ENCODE measurements at places on chromosomes 2 and 18.
A peak's percentile ranks its signal among the peaks of the same experiment; 100 is the strongest.

DNA sequence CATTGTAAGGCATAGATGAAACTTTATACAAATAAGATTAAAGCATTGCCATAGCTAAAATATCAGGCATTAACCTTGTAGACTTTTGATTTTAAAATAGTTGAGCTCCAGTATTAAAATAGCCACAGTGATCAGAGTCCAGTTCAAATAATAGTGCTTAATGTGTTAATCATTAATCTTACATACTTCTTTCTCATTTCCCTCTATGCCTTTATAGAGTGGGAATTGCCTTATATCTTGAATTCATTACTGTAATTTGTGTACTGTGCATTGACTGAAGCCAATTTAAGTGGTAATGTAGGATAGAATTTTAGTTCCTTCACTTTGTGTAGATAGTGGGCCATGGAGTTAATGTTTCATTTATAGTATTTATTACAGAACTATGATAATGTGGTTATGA is 549.2 kb upstream of the VWC2L start:
- DNase-seq, result no peak

DNA sequence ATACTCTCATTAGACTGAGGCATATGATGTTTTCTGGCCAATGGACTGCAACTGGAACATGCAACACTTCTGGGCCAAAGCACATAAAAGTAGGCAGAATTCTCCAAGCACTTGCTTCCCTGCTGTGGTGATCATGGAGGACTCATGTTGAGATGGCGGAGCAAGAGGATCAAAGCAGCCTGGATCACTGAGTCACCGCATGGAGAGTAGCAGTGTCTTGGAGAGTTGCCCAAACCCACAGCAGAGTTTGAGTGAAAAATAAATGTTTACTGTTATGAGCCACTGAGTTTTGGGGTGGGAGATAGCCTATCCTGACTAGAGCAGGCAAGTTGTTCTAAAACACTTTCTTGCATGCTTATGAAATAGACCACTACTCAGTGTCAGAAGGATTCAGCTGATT is 359.5 kb downstream of the ZNF521 start:
- peak; percentile 25 for DNase-seq

GRCh38 chr2:175371378-175371777 is 189.9 kb upstream of the ATP5MC3 start:
- DNase-seq, result no peak

DNA sequence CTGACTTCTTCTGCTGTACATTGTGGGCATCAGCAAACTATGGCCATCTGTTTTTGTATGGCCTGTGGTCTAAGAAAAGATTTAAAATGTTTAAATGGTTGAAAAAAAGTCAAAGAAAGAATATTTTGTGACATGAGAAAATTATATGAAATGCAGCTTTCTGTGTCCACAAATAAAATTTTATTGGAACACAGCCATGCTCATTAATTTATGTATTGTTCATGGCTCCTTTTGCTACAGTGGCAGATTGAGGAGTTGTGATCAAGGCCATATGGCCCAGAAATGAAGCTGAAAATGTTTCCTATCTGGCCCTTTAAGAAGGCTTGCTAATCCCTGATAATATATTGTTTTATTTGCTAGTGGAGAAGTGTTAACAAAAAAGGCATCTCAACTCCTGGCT is 162.0 kb downstream of the SLC4A3 start:
- DNase-seq, result no peak

DNA sequence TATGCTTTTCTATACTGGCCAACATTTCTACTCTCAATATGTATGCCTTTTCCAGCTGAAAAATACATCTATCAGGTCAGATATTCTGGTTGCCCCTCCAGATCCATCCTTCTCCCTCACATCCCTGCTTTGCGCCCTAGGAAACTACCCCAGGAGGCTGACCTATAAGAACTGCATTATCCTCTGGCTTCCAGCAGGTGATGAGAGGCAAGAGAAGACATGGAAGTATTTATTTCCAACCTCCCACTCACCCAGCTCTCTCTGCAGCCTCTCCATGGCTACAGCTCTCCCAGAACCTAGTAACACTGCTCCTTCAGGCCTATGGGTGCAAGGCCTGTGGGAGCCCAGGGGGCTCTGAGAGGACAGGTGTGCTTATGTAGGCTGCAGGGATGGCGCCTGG is 42.9 kb downstream of the ARID5A start:
- no peak for DNase-seq

DNA sequence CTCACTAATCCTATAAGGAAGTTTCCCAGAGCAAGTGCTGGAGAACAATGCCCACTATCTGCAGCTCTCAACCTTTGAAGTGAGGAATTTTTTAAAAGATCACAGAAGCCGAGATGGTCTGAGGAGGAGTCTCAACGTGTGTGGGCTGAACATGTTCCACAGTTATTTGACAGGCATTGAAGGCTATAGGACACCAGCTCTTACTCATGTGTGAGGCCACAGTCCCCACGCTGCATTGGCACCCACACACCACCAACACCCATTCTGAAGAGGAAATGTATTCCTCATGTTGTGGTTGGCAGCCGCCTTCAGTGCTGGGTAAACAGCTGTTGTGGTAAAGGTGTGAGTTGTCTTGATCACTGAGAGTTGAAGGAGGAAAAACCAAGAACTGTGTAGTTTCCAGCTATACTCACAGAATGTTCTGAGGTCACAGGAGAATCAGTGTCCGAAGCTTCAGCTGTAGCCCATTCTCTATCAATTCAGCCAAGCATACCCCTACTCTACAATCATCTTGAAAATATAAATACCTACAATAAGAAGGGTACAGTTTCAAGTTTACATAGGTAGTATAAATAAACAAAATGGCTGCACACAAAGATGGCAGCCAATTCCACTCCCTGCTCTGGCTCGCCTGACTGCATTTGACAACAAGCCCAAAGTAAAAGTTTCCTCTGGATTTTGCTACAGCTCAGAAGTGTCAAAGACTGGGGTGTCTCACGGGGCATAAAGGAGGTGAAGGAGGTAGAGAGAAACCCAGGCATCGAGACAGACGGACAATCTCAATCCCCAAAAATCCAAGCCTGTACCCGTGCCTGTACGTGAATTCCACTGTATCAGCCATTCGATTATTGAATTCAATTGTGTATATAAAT is 12.1 kb downstream of the CD226 start:
- peak; percentile 2 for DNase-seq

GRCh38 chr2:10136101-10136934 is 13.8 kb downstream of the RRM2 start:
- no peak for DNase-seq

DNA sequence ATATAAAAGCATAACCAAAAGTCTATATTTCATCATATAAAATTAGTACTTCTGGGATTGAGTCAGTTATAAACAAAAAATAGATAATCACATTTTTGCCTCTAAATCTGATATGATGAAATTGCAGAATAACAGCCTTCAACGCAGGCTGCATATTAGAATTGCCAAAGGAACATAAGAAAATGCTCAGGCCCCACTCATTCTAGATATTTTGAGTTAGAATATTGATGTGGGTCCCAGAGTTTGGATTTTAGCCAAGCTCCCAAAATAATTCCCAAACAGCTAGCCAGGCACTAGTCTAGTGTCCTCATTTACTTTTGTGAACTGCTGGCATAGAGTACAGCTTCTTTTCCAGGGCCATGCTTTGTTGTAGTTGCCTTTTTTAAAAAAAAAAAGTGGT is 63.5 kb downstream of the ZDBF2 start:
- DNase-seq, result no peak

DNA sequence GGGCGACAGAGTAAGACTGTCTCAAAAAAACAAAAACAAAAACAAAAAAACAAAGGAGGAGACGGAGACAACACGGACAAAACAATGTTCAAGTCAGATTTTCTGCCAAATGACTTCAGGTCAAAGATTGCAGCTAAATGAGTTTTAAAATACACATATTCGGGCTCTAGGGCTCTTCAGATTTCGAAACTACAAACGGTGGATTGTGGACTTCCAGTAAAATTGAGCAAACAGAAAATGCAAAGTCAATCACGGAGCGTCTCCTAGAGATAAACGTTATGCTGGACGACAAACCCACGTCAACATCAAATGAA is 558 bp downstream of the MRPS5 start:
- DNase-seq, result no peak

GRCh38 chr18:79068341-79068936 is 755 bp upstream of the ATP9B start:
- peak; percentile 16 for DNase-seq

- DNase-seq, result peak; percentile 74
These were observed 47.4 kb downstream of the LRRFIP1 start for GRCh38 chr2:237674731-237675276.
